ENCODE measurements at places on chromosomes 6 and 20.
A peak's percentile ranks its signal among the peaks of the same experiment; 100 is the strongest.

- DNase-seq: no peak
Measured at GRCh38 chr6:53327017-53327395, 21.7 kb downstream of the ELOVL5 start.

DNA sequence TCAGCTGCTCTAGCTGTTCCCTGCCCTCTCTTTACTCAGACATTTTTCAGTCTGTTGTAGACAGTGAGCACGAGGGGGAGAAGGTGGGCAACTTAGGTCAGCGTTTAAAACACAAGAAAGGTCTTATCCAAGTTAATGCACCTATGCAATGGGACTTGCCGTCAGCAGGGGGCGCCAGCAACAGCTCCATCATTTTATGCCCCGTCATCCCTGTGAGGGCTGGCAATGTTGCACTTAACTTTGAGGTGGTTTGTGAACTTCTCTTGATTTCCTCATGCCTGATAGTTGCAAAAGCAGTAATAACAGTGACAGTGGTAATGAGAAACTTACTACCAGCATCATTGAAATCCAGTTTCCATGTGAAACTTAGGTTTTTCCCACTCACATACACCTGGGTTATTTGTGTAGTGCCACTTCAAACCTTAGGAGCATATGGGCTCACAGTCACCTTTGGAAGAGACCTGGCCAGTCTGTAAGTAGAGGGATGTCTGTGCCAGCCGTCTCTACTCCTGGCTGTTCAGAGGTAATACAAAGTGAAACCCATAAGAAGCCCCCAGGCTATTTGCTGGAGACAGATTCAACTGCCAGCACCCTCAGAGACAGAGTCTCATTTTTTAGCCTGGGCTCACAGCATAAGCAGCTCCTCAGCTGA is 44.9 kb upstream of the ID1 start:
- no peak for DNase-seq

- no peak for DNase-seq
Measured at GRCh38 chr6:110042670-110043296, 64.7 kb downstream of the GPR6 start.

- DNase-seq: no peak
Measured at GRCh38 chr6:126064257-126064747, 78.0 kb downstream of the TRMT11 start.

GRCh38 chr6:134708079-134708478 is 241.8 kb downstream of the ALDH8A1 start:
- DNase-seq: no peak

DNA sequence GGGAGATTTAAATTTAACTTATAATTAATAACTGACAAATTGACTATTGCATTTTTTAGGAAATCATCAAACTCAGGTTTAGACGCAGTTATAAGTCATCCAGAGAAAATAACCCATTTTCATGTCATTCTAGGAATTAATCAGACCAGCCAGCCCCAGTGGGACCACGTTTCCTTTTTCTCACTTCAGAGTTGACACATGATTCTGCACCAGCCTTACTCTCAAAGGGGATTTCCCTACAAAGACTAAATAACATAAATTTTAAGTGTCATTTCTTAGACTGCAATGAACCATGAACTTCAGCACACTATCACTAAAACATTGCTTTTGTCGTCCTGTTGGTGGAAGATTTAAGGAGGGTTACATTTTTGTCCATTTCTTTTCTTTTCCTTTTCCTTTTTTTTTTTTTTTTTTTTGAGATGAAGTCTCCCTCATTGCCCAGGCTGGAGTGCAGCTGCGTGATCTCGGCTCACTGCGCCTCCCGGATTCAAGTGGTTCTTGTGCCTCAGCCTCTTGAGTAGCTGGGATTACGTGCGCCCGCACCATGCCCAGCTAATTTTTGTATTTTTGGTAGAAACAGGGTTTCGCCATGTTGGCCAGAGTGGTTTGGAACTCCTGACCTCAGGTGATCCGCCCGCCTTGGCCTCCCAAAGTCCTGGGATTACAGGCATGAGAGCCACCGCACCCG is 3.6 kb downstream of the IPCEF1 start:
- DNase-seq: no peak

GRCh38 chr6:27541212-27541932 is 68.5 kb upstream of the ZNF184 start:
- DNase-seq: no peak

DNA sequence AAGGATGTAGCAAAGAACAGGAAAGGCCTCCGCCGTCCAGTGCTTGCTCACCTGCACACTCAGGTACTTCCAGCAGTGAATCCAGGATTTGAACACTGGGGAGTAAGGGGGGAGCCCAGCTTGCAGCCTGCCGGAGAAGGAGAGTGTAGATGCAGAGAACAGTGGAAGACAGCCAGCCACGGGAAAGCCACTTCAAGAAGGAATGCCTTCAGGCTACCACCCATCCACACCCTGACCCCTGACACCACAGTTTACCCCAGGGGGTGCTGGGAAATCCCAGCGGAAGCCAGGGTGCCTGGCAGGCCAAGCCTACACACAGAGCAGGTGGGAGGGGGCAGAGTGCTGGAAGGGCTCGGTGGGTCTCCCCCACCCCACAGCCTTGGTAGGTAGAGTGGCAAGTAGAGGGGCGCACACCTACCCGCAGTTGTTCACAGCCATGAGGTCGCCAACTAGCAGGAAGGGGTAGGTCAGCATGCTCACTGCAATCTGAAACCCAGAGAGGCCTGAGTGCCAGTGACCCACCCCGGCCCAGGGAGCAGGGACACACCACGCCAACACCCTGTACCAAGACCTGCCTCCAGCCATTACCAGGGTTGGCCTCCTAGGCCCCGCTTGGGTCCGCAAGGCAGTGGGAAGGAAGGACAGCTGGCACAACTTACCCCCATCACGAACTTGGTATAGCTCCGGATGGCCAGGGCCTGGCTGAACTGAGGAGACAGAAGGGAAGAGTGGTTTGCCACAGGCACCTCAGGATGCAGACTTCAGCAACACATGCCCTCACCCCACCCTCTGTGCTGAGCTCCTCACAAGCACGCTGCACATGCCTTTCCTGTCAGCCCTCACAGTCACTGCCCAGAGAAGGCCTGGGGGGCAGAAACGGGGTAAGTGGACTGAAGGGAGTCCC is 15.7 kb downstream of the PI16 start:
- DNase-seq: no peak

DNA sequence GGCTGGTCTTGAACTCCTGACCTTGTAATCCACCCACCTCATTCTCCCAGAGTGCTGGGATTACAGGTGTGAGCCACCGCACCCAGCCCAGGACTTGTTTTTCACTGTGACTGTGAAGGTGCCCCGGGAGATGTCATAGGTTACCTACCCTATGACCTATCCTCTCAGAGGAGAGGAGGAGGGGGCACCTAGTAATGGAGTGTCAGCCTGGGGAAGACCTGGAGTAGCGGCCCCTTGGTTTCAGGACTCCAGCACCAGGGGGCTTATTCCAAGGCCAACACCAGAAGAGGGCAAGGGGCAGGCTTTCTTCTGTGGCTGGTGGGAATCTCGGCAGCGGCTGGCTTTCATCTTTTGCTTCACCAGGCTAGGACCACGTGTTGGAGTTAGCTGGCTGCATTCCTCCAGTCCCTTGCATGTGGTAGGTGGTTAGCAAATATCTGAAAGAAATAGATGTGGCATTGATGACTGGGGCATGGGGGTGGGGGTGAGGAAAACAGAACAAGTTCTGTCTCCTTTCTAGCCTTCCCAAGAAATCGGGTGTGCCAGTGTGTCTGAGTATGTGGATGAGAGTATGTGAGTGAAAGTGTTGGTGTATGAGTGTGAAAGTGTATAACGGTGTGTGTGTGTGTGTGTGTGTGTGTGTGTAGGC is 7.9 kb upstream of the ITPR3 start:
- DNase-seq: no peak

DNA sequence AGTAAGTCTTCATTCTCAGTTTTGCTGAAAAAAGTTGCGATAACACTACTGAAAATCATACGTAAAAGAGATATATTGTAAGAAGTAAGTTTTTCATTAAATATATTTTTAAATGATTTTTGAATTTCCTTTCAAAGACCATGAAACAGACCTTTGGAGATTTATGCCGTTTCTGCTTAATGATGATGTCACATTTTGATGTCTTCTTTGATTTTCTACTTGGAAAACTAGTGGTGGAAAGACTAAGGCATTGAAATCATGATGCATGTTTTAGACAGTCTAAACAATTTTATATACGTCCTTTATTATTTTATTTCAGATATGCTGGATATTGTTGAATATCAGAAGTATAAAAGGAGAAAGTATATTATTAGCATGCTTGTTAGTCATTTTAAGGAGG is 33.7 kb downstream of the EYA4 start:
- DNase-seq: no peak

DNA sequence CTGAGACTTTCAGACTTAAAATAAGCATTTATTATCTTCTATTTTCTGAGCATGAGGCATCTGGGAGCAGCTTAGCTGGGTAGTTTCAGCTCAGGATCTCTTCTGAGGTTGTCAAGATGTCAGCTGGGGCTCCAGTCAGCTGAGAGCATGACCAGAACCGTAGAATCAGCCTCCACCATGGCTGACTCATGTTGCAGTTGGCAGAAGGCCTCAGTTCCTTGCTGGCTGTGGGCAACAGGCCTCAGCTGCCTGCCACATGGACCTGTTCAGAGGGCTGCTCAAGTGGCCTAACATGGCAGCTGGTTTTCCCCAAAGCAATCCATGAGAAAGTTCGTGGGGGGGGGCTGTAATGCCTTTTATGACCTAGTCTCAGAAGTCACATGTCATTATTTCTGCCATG is 142.3 kb downstream of the LY86 start:
- peak; percentile 86 for DNase-seq

DNA sequence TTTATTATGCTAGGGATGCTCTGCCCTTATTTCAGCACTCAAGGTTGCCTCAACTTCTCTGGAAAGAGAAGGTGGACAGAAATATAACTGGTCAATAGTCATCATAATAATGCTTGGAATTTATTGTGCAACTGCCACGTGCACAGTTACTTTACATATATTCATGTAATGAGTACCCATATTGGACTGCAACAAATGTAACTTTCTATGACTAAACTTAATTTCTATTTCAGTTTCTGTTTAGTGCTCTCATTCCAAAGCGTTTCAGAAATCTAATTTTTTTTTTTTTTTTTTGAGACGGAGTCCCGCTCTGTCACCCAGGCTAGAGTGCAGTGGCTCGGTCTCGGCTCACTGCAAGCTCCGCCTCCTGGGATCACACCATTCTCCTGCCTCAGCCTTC is 28.3 kb upstream of the CD83 start:
- DNase-seq: no peak
